Activated CD4-positive, alpha-beta memory T cell treated with anti-CD3 and anti-CD28 coated beads for 36 hours (primary cell): ENCODE measurements at places on chromosomes 6 and 20.

DNA sequence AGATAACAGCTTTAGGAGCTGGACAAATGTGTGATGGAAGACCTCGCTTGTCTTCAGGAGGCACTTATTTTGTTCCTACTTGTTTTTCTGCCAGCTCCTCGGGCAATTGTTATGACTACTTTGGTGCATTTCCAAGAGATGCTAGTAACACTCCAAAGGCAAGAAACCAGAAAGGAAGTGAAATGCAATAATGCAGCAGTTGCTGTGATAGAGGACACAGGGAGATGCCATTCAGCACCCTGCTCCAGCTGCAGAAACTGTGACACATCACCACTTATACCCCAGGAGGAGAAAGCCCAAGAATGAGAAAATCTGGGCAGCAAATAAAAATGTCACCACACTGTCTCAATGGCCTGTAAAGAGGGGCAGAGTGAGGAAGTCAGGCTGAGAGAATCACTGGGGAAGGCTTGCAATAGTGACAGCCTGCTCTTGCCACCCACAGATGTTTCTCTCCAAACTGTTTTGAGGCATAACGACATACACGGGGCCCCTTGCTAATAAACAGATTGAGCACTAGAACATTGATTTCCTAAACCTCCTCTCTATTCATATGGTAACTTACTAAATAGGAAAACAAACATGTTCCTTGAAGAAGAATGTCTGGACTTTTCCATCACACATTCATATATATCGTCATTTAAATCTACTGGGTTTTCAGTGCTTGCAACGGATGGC is 231.0 kb upstream of the PRND start:
- DNase-seq, result no peak

DNA sequence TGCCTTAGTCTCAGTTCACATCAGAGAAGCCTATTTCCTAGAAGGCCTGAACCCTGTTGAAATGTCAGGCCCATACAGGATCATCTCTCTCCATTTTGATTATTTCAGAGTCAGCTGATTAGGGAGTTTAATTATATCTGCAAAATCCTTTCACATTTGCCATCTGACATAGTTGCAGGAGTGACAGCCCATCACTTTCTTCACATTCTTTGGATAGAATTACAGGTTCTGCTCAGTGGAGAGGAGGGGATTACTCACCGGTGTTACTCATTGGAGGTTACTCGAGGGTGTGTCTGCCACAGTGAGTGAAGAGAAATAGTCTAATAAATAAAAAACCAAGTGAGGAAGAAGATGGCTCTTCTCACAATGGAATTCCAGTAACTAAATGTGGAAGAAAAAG is 216.8 kb downstream of the TMEM242 start:
- DNase-seq, result peak; percentile 39

GRCh38 chr6:35089216-35089934 is 51.8 kb downstream of the TCP11 start:
- DNase-seq, result no peak

GRCh38 chr6:127824061-127824460 is 76.8 kb downstream of the THEMIS start:
- no peak for DNase-seq

DNA sequence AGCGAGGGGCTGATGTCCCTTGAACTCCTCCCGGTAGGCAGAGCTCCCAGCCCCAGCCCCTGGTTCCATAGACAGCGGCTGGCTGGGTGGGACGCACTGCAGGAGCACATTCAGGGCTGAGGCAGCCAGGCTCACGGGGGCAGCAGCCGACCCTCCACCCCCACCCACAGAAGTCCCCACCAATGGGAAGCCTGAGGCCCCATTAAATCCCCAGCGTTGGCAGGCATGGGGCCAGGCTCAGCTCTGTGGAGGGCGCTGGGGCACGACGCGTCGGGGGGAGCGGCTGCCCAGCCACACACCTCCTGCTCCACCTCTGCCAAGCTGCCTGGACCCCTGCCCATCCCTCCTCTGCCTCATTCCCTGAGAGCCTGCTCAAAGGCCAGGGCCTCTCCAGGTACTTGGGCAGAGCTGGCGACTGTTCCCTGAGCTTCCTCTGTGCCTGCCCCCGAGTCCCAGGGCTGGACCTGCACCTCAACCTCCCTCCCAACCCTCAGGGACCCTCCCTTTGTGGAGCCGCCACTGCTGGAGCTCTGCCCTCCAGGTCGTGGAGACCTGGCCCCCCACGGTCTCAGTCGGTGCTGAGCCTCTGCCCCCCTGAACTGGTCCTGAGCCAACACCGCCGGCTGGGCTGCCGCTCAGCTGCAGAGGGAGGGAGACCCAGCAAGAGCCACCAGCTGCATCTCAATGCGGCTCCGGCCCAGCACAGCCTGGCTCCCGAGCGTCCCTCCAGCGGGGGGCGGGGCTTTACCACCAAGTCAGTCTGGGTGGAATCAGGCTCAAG is 9.1 kb downstream of the CHRNA4 start:
- no peak for DNase-seq

DNA sequence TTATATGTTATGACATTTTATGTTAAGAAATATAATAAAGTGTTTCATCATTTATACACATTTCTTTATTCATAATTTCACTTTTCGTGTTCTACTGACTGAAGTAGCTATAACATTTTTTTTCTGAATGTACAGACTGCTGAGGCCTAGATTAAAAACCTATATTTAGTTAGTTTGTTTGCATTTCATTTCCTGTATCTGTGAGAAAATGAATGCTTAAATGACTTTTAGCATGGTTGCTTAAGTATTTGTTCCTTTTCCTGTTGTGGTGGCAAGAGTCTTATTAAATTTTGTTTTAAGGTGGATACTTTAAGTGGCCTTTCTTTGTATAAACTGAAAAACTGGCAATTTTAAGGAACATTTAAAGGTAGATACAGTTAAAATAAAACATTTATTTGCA is 779.7 kb upstream of the MAN1A1 start:
- DNase-seq, result no peak

- no peak for DNase-seq
Measured at GRCh38 chr6:16759181-16759645, 2.0 kb downstream of the ATXN1 start.

- DNase-seq, result peak; percentile 37
Measured at GRCh38 chr6:26064619-26065257, 22.5 kb upstream of the HFE start.

GRCh38 chr6:144725736-144726522 is 440.8 kb downstream of the UTRN start:
- no peak for DNase-seq

DNA sequence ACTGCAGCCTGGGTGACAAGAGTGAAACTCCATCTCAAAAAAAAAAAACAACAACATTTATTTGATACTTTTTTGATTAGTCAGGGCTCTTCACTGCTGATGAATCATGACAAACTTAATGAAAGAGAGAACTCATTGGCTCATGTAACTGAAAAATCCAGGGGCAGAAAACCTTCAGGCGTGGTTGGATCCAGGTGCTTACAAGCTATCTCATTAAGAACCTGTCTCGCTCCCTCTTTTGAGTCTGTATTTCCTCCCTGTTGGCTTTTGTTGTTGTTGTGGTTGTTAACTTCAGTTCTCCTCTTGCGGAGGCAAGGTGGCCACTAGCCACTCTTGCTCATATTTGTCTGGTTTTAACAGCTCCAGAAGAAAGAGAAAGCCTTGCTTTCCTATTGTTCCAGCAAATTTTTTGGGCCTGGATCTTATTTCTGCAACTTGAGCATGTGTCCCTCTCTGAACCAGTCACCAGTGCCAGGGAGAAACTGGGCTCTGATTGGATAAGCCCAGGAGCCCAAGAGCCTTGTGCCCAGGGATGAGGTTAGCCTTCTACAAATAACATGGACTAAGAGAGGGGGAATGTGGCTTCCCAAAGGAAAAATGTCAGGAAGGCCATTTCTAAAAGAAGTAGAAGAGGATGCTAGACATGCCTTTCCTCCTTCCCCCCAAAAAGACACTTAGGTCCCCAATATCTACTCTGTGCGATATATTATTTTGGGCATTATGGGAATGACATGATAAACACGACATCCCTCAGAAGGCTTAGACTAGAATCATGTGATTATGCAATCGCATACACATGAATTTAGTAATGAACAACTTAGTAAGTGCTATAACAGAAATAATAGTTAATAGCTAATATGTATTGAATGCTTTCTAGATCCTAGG is 64.5 kb downstream of the PHACTR2 start:
- DNase-seq, result no peak

- DNase-seq, result no peak
Measured at GRCh38 chr20:59044796-59045195, 2.2 kb upstream of the PRELID3B start.

DNA sequence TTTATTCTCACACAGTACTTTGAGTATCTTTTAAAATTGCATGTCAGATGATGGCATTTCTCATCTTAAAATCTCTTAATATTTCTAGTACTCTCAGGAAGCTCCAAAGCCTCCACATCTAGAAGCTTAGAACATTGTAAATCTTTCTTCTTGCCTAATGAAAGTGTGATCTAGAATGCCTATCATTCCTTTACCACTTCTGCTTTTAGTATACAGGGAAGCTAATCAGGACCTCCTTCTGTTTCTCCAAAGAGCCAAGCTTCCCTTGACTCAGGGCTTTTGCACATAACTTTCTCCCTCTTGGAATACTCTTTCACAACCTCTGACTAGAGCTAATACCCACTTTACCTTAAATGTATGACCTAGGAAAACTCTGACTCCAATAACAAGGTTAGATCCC is 7.5 kb upstream of the ELOVL4 start:
- no peak for DNase-seq

GRCh38 chr20:56392881-56393482 is 537 bp downstream of the CSTF1 start:
- DNase-seq, result no peak

DNA sequence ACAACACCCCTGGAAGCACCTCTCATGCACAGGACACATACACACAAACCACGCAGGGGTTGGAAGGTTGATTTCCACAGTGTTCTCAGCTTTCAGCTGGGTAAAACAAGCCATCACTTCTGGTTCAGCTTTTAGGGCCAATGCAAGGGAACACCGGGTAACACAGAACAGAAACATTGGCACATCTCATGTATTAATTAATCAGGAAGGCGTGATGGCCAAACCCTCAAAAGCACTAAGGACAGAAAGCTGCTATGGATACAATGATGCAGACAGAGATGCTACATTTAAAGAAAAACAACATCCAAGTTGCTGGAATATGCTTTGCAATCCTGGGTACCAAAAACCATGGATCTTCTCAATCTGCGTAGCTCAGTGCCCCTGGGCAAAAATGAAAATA is 104.3 kb upstream of the BEND6 start:
- no peak for DNase-seq

DNA sequence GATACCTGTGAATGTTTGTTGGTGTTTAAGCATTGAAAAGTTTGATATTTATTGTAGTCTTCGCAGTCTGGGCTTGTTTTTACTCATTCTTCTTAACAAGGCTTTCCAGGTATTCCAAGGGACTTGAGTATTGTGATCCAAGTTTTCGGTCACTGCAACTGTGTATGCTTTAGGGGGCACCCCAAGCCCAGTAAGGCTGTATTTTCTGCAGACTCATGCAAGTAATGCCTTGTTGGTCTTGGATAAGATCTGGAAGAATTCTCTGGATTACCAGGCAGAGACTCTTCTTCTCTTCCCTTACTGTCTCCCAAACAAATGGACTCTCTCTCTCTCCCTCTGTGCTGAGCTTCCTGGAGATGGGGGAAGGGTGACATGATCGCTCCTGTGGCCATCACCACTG is 82.1 kb downstream of the RFPL4B start:
- DNase-seq, result no peak

DNA sequence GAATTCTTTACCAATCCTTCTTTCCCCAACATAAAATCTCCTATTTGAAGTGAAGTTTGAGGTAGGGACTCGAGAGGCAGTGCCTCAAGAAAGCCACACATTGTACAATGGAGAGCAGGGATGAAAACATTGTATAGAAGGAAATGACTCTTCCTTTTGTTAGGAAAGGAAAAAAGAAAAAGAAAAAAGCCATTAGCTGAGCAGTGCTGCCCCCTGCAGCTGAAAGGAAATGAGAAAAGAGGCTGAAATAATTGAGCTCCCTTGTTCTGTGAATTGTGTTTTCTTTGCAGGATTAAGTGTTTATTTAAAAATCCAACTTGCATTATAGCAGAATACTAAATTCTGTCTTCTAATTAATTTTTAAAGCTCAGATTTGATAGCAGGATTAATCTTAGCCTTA is 162.9 kb upstream of the SASH1 start:
- no peak for DNase-seq

GRCh38 chr6:21091411-21091810 is 502.1 kb upstream of the SOX4 start:
- no peak for DNase-seq

DNA sequence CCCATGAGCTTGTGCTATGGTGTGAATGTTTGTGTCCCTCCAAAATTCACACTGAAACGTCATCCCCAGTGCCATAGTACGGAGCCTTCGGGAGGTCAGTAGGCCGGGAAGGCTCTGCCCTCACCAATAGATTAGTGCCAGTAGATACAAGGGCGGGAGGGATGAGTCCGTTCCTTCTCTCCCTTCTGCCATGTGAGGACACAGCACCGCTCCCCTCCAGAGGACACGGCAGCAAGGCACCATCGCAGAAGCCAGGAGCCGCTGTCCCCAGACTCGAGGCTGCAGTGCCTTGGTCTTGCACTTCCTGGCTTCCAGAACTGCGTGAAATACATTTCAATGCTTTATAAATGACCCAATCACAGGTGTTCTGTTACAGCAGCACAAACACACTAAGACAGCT is 39.2 kb upstream of the BHLHE23 start:
- DNase-seq, result no peak

- no peak for DNase-seq
Measured at GRCh38 chr6:105618247-105618646, 215.4 kb upstream of the PREP start.

- no peak for DNase-seq
Measured at GRCh38 chr20:12825226-12825595, 183.6 kb upstream of the SPTLC3 start.

DNA sequence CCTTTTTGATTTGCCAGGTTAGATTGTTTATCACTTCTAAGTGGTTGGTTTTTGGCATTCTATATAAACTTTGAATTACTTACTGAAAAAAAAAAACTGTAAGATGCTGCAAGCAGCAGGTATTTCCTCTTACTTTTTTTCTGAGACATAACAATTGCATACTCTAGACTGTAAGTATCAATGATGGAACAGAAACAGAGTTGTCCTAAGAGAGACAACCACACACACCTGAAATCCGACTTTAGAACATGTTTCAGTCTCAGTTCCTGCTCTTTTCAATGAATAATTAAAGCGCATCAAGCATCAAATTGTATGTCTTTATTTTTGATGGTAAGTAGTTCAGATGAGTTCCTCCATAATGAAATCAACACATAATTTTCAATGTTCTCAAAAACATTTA is 105.3 kb upstream of the KHDRBS2 start:
- no peak for DNase-seq

- no peak for DNase-seq
Measured at GRCh38 chr20:22861231-22861980, 173.7 kb upstream of the SSTR4 start.
